NCI-H446 treated with DMSO at 0.1 percent for 48 hours (cell line): ENCODE measurements at places on chromosomes 11 and 22.

- DNase-seq, result no peak
Measured at GRCh38 chr11:75673977-75674582, 5.2 kb upstream of the MAP6 start.

GRCh38 chr11:31529701-31530100 is 20.1 kb downstream of the ELP4 start:
- no peak for DNase-seq

- no peak for DNase-seq
Measured at GRCh38 chr11:122100756-122101080, 15.3 kb downstream of the BLID start.

GRCh38 chr11:94219771-94220170 is 84.6 kb upstream of the IZUMO1R start:
- no peak for DNase-seq

GRCh38 chr11:133618544-133618943 is 86.2 kb upstream of the OPCML start:
- DNase-seq, result no peak

DNA sequence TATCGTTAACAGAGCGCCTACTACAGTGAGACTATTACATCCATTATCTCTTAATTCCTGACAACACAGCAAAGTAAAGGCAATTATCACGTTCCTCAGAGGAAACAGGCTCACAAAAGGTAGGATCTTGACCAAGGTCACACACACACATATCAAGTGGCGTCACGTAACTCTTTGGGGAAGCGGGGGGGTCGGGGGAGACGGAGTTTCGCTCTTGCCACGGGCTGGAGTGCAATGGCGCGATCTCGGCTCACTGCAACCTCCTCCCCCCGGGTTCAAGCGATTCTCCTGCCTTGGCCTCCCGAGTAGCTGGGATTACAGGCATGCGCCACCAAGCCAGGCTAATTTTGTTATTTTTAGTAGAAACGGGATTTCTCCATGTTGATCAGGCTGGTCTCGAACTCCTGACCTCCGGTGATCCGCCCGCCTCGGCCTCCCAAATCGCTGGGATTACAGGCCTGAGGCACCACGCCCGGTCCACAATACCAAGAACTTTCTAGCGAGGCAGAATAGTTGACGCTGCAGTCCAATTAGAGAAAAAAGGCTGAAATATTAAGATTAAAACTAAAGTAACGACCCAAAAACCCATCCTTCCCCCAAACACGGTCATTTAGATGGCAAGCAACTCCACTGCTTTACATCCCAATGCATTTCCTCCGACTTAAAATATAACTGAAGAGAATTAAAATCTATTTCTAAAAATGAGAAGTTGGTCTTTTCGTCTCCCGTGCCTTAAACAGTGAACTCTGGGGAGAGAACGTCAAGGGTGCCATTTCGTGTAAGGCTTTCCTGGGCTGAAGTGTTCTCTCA is 1.2 kb downstream of the DDX17 start:
- DNase-seq, result no peak
